T-helper 1 cell (primary cell): ENCODE measurements at places on chromosomes 5 and 9.

DNA sequence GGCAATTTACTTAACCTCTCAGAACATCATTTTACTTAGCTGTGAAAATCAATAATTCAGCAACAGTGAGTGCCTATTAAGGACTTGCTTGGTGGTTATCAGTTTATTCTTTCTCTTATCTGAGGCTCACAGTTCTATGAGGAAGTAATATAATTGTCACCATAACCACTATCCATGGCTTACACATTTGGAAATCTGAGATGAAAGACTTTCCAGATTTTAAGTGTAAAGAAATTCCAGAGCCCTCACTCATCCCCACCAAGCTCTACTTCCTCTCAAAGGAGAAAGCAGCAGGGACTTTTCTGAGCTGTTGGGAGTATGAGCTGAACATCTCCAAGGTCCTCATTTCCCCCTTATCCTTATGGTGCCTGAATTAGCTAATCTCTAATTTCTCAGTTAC, 321.5 kb downstream of the FBXL7 start:
- DNase-seq, result no peak

DNA sequence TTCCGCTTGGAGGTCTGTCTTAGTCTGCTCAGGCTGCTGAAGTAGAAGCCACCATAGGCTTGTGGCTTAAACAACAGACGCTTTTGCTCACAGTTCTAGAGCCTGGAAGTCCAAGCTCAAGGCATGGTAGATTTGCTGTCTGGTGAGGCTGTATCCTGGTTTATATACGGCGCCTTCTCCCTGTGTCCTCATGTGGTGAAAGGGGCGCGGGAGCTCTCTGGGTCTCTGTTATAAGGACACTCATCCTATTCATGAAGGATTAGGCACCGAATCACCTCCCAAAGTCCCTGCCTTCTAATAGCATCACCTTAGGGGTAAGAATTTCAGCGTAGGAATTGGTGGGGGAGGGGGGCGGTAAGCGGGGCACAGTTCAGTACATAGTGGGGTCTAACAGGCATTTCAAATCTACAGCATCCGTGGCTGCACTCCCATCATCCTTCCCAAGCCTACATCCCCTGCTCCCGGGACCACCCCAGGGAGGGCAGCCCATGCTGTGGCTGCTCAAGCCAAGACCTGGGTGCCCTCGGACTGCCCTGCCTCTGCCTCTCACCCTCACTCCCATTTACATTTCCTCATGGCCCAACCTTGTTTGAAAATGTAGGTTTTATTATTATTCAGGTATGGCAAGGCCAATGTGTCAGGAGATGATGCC, 15.1 kb upstream of the LPCAT1 start:
- DNase-seq, result no peak

GRCh38 chr9:114244570-114244969, 78.3 kb upstream of the ORM1 start:
- DNase-seq, result no peak

- no peak for DNase-seq
Observed at GRCh38 chr5:89948977-89949376, 460.6 kb downstream of the CETN3 start.

DNA sequence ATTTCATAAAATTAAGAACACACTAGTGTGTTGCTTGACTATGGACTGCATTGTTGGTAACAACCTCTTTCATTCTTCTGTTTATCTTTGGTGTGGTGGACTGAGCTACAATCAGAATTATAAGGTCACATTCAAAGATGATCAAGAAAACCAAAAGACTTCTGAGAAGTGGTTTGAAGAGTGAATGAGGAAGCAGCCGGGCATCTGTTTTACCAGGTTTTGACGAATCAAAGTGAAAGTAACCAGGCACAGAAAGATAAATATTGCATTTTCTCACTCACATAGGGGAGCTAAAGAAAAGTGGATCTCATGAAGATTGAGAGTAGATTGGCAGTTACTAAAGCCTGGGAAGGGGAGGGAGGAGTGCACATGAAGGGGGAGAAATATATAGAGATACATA, 589.1 kb downstream of the ZNF608 start:
- no peak for DNase-seq

- DNase-seq, result no peak
Observed at GRCh38 chr9:13432904-13433303, 153.4 kb upstream of the MPDZ start.

DNA sequence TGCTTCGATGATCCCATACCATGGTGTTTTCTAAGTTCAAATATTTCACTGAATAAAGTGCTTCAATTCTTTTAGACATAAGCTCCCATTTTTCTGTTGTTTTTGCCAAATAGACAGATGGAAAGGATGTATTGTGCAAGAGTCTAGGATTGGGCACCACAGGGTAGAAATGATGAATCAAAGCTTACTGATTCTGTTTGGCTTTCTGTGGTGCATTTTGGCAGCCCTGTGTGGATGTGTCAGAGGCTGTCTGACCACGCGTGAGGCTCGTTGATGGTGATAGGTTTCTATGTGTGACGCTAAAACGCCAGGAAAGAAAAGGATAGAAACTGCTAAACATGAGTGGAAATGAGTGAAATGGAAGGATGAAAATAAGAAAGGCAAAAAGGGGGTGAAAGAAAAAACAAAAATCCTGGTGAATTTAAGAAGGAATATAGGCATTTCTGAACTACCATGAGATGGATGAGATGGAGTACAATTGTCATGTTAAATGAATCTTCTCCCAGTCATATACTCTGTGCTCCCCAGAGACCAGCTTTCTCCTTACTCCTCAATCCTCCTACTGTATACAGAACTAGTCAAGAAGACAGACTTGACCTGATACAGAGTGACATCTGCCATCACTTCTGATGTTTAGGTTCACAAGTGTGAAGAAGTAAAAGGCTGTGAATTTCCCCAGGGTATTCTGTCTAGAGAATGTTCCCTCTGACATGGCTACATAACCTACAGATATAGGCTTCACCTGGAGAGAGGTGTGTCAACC, 54.4 kb downstream of the ANKH start:
- DNase-seq, result peak; percentile 63

GRCh38 chr5:82413302-82414040, 135.3 kb upstream of the RPS23 start:
- DNase-seq, result no peak

DNA sequence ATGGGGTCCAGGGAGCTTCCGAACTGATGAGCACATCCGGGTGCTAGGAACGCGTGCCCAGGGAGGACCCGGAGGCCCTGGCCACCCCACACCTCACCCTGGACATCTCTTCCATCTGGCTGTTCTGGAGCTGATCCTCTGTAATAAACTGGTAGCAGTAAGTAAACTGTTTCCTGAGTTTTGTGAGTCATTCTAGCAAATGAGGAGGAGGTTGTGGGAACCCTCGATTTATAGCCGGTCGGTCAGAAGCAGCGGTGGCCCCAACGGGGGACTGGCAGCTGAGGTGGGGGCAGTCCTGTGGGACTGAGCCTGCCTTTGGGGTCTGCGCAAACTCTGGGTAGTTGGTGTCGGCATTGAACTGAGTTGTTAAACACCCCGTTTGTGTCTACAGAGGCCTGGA, 15.4 kb upstream of the UBAC1 start:
- DNase-seq, result no peak

GRCh38 chr5:177438468-177438867, 8.1 kb upstream of the PRR7 start:
- DNase-seq, result no peak

GRCh38 chr5:125112196-125112595, 365.8 kb upstream of the ZNF608 start:
- no peak for DNase-seq

DNA sequence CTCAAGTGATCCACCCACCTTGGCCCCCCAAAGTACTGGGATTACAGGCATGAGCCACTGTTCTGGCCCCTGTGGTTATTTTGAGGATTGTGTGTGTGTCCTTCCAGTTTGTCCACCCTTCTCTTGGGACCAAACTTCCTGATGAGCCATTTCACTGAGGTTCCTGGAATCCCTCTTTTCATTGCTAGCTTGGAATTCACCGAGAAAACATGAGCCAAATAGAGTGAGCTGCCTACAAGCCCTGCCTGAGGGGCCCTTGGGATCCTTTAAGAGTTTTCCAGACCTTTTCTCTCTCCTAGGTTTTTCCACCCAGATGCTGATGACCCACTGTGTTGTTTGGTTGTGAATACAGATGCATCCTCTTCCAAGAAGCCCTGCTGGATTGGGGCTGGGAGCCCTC, 13.2 kb upstream of the KIF12 start:
- DNase-seq, result no peak

GRCh38 chr5:100709771-100710170, 174.6 kb downstream of the FAM174A start:
- no peak for DNase-seq

- no peak for DNase-seq
Observed at GRCh38 chr9:98533132-98533531, 175.6 kb downstream of the GABBR2 start.

DNA sequence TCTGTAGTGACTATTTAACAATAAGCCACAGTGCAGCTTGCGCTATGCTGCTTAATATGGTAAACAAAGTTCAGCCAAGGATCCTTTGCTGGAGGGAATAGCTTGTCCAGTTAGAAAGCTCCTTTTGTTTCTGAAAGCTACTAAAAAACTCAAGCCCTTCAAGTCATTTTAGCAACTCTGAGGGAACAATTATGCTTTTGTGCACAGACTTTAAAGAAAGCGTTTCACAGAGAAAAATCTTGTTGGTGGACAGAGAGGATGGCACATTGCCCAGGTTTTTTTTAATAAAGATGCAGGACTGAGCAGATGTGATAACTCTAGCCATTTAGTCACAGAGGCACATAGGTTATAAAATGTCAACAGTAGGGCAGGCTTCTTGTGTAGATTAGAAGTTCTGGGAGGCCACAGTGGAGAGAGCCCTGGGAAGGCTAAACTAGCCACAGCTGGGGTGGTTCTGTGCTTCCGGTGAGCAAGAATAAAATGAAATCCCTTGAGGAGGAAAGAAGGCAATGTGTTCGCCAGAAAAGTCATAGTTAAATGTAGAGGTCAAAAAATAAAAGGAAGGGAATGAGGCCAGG, 63.4 kb downstream of the ALDH7A1 start:
- DNase-seq, result no peak

DNA sequence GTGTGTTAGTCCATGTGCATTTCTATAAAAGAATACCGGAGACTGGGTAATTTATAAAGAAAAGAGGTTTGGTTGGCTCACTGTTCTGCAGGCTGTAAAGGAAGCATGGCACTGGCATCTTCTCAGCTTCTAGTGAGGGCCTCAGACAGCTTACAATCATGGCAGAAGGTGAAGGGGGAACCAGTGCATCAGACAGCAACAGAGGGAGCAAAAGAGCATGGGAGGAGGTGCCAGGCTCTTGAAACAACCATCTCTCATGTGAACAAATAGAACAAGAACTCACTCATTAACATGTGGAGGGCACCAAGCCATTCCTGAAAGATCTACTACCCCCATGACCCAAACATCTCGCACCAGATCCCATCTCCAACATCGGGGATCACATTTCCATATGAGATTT, 89.2 kb upstream of the IL33 start:
- DNase-seq, result no peak

GRCh38 chr5:179228341-179229121, 116.7 kb downstream of the ADAMTS2 start:
- no peak for DNase-seq

- DNase-seq, result no peak
Observed at GRCh38 chr5:66129144-66129543, 15.0 kb upstream of the SREK1 start.

GRCh38 chr5:147855774-147856069, 22.8 kb upstream of the SCGB3A2 start:
- DNase-seq, result no peak

GRCh38 chr5:66426259-66427138, 169.7 kb upstream of the MAST4 start:
- DNase-seq, result no peak

DNA sequence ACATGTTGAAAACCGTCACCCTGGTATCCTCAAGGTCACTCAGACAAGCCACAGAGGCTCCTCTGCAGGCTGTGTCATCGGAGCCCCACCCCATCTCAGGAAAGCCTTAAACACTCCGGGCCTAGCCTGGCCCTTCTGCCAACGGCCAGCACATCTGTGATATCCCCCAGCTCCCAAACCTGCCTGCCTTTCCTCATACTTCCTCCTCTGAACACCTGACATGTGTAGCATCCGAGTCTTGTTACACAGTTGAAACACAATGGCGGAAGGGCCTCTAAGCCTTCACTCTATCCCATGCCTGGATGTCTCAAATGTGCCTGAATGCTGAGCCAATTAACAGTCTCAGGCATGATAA, 32.9 kb upstream of the TGFBR1 start:
- no peak for DNase-seq

DNA sequence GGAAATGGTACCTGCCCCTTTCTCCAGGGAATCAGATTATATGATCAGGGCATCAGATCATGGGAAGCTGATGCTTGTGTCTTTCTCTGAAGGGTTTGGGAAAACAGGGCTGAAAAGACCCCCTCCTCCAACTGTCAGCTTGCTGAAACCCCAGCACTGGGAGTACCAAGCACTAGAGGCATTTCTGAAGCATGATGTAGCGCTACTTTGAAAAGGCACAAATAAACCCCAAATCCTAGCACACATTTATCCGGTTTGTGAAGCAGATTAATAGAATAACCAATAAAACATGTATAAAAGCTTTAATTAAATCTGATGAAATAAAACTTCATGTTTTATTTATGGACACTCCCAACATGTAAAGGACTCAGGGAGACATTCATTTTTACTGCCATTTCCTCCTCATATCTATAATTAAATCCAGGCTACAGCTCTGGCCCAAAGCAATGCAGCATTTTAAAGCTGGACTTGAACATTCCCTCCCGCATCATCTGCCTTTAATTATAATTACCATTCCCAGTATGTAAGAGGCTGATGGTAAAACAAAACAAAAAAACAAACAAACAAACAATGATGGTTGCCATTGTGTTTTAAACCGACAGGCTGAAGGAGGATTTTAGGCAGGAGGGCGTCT, 298.2 kb upstream of the RFX3 start:
- DNase-seq, result no peak

GRCh38 chr5:111691508-111691907, 65.5 kb downstream of the NREP start:
- DNase-seq, result no peak

DNA sequence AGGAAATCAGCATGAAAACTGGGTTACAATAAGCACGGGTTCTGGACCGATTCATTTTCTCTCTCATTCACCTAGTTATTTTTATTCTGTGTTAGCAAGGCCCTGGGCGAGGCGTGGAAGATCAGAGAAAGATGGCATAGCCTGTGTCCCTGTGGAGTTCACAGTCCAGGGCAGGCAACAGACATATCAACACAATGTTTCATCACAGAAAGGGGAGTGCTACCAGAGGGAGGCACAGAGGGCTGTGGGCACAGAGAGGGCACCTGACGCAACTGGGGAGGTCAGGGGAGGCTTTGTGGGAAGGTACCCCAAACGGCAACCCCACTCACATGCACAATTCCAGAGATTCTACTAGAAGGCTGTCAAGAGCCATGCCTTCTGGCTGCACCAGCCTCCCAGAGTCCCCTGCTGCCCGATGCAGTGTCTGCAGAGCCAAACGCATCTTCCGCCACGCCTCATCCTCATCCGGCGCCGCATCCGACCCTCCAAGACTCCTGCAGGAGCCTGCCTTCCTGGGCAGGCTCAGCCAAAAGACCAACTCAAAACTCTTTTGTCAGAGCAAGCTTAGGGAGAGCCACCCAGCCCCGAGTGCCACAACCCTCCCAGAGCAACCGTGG, 1.4 kb downstream of the FAM193B start:
- DNase-seq, result no peak

- no peak for DNase-seq
Observed at GRCh38 chr5:112221128-112221527, 197.9 kb downstream of the EPB41L4A start.
